ENCODE measurements at places on chromosomes 7 and 10.

DNA sequence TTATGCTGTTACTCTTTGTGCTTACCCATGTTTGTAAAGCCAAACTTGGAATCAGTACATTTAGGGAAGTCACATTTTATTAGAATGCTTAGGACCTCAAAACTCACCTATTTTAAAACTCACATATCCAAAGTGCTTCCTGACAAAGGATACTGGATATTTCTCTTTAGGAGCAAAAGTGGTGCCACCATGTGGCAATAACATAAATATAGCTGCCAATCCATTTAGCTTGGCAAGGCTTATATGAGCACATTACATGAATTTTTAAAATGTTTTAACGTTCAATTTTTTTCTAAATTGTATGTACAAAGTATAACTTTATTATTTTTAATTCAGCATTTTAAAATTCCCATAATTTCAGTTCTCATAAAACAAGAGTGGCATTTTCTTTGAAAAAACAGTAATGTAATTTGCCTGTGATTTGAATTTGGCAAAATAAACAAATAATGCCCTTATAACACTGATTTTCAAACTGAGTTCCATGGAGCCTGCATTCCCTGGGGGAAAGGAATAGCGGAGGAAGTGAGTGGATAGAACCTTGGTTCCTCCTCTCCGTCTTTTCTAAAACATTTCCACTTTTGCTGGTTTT, 75.4 kb downstream of the HDAC9 start:
- DNase-seq, result no peak

DNA sequence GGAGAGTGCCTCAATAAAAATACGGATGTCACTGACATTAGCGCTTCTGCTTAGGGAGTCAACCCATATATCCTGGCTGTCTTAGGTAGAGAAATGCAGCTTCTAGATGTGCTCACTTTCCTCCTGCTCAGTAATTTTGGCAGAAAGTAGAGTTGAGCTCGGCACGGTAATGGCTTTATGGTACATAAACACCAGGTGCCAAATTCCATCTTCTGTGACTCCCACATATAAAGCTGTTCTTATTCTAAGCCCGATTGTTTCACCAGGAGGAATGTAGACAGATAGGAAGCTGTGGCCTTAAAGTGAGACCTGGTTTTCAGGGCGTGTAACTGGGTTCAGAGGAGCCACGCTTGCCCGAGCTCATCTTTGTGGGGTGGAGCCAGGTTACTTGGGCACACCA, 143.7 kb downstream of the CREB5 start:
- DNase-seq, result no peak

DNA sequence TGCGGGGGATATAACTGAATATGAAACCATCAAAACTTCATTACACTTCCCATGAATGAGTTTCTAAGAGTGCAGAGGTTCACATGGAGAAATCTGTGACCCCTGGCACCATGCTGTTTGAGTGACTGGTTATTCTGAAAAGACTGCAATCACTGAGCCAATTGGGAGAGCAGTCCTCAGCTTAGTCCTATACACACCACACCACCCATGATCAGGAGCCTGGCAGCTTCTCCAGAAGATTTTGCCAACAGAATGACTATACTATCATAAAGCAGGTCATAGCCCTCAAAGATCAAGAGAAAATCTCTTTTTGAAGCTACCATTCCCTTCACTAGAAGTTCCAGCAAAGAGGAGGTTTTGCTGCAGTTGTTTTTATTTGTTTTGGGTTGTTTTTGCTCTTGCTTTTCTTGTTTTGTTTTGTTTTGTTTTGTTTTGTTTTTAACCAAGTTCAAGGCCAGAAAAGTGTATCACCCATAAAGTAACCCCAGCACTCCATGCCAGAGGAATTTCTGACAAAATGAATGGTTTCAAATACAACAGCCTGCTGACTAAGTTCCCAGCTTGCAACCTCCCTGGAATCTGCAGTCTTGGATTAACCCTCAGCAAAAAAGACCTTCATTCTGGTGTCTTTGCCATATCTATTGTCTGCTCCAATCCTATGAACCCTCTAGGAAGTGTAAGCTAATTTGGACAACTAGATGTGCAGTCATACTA, 19.7 kb upstream of the HGF start:
- DNase-seq, result no peak

DNA sequence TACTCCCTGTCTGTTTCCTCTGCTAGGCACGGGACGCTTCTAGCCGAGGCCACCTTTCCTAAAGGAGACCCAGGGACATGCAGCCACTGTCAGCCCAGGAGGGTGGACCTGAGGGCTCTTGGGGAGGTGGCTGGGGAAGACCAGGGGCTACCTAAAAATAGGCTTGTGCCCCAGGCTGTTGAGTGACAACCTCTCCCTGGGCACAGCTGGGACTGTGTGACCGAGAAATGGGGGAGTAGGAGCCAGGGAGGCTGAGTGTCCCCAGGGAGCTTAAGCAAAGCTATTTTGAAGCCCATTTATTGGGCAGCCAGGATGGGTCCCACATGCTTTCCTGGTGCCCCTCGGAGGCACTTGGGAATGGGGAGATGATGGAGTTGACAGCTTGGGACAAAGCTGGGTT, 63.8 kb downstream of the CALML3 start:
- no peak for DNase-seq
